Stimulated activated CD4-positive, alpha-beta T cell treated with anti-CD3 and anti-CD28 coated beads, Interleukin-12 subunit alpha, Interleukin-12 subunit beta, amount 100 ng/mL, for 48 hours (primary cell): ENCODE measurements at places on chromosomes 3 and 15.
A peak's percentile ranks its signal among the peaks of the same experiment; 100 is the strongest.

GRCh38 chr3:172582712-172583111, 59.5 kb upstream of the TNFSF10 start:
- no peak for DNase-seq

DNA sequence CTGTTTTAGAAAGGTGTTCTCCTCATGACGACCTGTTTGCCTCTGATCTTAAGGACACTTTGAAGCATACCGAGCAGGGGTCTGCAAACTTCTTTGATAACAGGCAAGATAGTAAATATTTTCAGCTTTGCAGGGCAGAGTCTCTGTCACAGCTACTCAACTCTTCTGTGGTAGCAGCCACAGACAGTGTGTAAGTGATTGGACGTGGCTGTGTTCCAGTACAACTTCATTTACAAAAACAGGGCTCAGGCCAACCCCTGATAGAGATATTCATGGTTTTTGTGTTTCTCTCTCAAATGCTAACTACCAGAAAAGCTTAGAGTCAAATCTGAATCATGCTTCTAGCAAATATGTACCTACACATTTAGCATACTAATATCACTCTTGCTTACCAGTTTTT, 51.5 kb downstream of the TGFBR2 start:
- DNase-seq, result no peak

- DNase-seq, result no peak
Measured at GRCh38 chr3:113297841-113298240, 86.5 kb downstream of the BOC start.

DNA sequence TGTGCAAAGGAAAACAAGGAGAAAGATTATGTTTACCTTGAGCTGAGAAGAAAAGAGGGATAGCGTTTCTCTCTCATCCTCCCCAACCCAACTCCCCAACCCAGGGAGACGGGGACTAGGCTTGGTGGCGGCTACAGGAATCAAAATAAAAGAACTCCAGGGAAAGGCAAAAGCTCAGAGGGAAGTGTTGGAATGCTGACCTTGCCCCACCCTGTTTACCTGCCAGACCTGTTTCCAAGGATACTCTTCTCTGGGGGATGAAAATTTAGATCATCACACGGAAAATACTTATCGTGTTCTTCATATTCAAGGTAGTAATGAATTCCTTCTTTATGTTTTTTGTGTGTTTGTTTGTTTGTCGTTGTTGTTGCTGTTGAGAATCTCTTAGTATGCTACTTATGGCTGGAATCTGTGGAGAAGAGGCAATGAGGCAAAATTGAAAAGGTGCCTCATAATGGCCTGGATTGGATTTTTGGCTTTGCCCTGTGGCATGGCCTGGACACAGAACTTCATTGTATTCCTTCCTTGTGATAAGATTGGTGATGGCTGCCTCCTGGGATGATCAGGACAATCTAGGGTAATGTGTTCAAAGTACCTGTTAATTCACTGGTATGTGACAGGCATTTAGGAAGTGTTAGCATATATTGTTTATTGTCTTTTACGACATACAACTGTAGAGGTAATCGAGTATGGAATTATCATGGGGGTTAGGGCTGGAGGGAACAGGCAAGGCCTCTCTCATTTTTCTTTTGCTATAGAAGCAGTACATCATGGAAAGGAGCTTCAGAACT, 11.1 kb upstream of the TPRG1 start:
- no peak for DNase-seq

GRCh38 chr15:36815786-36816185, 236.4 kb downstream of the CDIN1 start:
- DNase-seq, result no peak

- DNase-seq, result no peak
Measured at GRCh38 chr15:101168463-101168824, 83.4 kb downstream of the CHSY1 start.

DNA sequence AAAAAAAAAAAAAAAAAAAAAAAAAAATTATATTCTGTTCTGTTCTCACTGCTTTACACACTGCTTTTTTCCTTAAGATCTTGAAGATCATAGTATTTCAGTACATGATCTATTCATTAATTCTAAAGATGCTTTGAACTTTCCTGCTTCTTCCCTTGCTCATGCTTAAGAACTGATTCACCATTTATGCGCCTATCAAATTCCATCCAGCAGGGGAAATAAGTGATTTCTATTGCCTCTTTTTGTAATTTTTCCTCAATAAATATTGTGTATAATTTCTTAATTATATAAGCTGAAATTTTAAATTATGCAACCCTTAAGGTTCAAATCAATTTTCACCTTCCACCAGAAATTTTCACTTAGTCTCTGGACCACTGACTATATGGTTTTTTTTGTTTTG, 10.6 kb downstream of the DENND6A start:
- DNase-seq, result no peak

GRCh38 chr3:58085616-58086015, 77.4 kb downstream of the FLNB start:
- DNase-seq, result no peak

- DNase-seq, result no peak
Measured at GRCh38 chr15:89211678-89212170, 9.7 kb downstream of the RLBP1 start.

DNA sequence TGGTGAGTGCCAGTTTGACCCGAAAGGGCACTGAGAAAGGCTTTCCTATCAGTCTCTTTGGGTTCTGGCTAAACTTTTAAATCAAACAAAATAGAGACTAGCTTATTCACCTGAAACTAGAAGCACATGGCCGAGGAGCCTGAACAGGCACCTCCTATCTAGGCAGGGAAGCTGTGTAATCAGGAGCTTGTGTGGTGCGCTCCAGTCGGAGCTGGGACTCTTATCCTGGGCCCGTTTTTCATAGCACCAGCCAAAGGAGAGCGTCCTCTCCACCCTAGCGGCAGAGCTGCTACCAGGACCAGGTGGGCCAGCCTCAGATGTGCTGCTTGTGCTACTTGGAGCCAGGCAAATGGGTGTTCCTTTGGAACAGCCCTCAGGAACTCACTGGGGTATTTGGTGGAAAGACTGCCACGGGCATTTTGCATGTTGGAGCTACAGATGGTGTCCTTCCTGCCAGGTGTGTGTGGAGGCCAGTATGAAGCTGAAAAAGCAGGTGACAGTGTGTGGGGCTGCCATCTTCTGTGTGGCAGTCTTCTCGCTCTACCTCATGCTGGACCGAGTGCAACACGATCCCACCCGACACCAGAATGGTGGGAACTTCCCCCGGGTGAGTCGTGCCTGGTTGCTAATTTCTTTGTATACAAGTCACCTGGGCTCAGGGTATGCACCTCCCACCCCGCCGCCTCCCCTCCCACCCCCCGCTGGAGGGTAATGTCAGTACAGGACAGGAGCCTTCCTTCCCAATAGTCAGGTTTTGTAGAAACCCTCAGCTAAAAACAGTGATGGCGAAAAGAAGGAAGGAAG, 833 bp downstream of the MAN2A2 start:
- DNase-seq, result no peak

DNA sequence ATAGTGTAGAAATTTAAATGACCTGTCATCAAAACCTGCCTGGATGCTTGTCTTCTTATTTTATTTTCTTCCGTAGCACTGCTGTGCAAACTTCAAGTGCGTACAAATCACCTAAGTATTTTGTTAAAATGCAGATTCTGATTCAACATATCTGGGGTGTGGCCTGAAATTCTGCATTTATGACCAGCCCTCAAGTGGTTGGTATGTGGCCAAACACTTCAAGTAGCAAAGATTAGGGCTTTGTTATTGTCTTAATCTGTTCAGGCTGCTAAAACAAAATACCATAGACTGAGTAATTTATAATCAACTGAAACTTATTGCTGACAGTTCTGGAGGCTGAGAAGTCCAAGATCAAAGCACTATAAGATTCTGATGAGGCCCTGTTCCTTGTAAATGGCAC, 97.6 kb upstream of the LRRC3B start:
- no peak for DNase-seq

- DNase-seq, result no peak
Measured at GRCh38 chr3:38115645-38116427, 21.1 kb downstream of the ACAA1 start.

DNA sequence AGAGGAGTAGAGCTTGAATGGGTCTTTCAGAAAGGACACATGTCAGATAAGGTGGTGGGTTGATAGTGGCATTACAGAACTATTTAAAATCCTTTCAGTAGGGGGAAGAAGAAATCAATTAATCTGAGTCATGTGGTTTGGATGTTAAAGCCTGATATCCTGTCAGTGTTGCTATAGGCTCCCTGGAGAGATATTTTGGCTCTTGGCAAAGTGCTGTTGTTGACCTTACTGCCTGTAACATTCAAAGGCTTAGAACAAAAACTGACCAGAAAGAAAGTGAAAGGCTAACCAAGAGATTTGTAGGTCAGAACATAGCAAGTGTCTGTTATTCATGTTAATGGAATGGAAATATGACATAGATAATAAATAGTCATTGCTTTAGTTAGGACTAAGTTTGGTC, 552.9 kb downstream of the DIPK2A start:
- DNase-seq, result no peak

GRCh38 chr3:69865925-69866679, 126.8 kb downstream of the MITF start:
- DNase-seq, result no peak

- DNase-seq, result no peak
Measured at GRCh38 chr15:74519311-74519710, 21.7 kb upstream of the ARID3B start.

GRCh38 chr15:101578443-101578894, 73.7 kb downstream of the TM2D3 start:
- DNase-seq, result no peak

- DNase-seq, result no peak
Measured at GRCh38 chr3:149375501-149376196, 1.8 kb downstream of the TM4SF1 start.

GRCh38 chr3:194967151-194968117, 281.8 kb downstream of the FAM43A start:
- no peak for DNase-seq

DNA sequence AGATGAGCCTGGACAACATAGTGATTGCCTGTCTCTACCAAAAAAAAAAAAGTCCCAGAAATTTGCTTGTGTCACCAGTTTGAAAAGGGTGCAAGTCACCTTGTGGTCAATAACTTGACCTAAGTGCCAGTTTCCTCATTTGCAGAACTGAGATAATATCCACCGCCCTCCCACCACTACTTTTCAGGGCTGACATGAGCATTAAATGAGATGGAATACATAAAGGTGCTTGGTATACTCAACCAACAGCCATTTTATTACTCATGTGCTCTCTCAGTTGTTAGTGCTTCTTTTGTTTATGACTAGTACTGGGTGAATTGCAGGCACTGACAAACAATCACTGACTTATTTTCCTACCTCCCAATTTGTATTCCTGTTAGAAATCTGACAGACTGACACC, 340.5 kb upstream of the SATB1 start:
- no peak for DNase-seq

GRCh38 chr3:87175732-87176131, 51.4 kb upstream of the CHMP2B start:
- DNase-seq, result no peak

GRCh38 chr3:56796202-56796601, 5.5 kb downstream of the ARHGEF3 start:
- DNase-seq, result no peak

GRCh38 chr3:147405231-147406027, 914 bp downstream of the ZIC4 start:
- no peak for DNase-seq

- no peak for DNase-seq
Measured at GRCh38 chr15:38667890-38668850, 103.6 kb upstream of the RASGRP1 start.

- DNase-seq, result no peak
Measured at GRCh38 chr3:183634707-183635106, 716 bp upstream of the KLHL24 start.

DNA sequence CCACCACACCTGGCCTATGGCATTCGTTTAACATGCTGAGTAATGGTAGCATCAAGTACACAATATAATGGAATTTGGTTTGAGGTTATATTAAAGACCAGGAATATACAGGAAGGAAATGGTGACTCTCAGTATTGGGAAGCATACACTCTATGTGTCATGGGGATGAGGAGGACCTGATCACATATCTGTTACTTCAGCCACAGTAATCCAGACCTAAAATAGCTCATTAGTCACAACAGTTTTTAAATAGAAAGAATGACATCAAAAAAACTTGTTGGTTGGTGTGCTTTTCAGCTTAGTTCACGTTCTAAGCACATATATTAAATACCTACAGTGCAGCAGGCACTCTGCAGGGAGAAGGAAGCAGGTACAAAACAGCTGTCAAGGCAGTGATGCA, 52.5 kb upstream of the ATP2C1 start:
- no peak for DNase-seq

GRCh38 chr3:120093119-120093910, 932 bp downstream of the GSK3B start:
- peak; percentile 11 for DNase-seq

DNA sequence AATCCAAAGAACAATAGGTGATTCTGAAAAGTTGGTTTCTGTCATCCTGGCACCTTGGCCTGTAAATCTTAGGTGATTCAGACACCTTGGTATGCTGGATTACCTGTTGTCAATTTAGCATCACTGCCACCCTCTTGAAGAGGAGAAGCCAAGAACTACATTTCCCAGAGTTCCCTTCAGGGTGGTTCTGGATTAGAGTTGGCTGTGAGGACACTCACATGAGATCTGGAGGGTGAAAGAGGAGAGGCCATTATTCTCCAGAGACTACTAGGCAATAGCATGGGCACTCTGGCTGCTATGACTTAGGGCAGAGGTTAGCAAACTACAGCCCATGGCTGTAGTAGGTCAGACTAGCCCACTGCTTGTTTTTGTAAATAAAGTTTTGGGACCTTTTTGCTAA, 41.7 kb upstream of the CORO2B start:
- no peak for DNase-seq

- DNase-seq, result no peak
Measured at GRCh38 chr3:74844428-74844827, 230.0 kb upstream of the CNTN3 start.

DNA sequence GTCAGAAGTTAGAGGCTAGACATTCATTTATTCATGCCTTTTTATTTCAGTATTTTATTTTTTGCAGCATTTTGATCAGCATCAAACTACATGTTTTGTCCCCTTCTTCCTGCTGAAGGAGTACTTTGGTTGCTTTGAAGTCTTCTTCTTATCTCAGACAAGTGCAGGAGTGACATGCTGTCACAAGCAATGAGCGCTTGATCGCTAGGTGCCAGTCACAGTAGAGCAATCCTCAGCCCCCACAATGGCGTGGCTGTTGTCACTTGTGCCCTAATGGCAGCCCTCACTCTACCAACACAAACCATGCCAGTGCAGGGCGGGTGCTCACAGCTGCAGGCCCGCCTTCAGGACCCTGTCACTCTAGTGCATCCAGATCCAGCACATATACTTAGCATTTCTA, 184.6 kb upstream of the FEZF2 start:
- DNase-seq, result no peak

DNA sequence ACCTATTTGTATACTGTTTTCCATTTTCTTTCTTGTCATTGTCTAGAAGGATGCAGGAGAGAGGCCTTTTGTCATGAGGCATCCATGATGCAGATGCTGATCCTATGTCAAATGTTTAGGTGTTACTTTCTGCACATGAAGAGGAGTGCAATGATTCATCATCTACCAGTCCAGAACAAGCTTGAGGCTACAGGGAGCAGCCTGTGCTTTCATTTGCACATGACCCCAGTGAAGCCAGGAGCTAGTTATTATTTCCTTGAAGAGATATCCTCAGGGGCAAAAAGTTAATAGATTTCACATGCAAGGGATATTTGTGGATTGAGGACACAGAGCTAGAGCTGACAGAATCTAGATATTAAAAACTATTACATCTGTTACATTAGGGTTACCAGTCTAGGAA, 204.4 kb upstream of the TGFBR2 start:
- DNase-seq, result no peak
